ENCODE measurements at places on chromosomes 12 and 14. TPM values are rescaled to one million over a fixed set of nuclear protein-coding genes. Genes with fewer than 3 reads are reported as not detected.

The DNM1L gene
- 69.8 TPM for total RNA-seq

The C3AR1 gene
- not detected for total RNA-seq

The DDX23 gene
- 54.8 TPM for total RNA-seq

The RERGL gene
- total RNA-seq = not detected

The EXOC3L4 gene
- total RNA-seq = not detected

The KITLG gene
- total RNA-seq = 131 TPM

The RNASE2 gene
- not detected for total RNA-seq

The C12orf54 gene
- total RNA-seq = not detected

The ARMH4 gene
- total RNA-seq = 10.1 TPM

The TESPA1 gene
- total RNA-seq = not detected

The ADAMTS20 gene
- 0.12 TPM for total RNA-seq

The RACGAP1 gene
- 23.8 TPM for total RNA-seq

The MDGA2 gene
- not detected for total RNA-seq

The PAPLN gene
- total RNA-seq = 6.8 TPM

The P2RX2 gene
- total RNA-seq = not detected

The PRR13 gene
- 59.4 TPM for total RNA-seq

The PLD4 gene
- under 0.01 TPM for total RNA-seq

The BAG5 gene
- 34.4 TPM for total RNA-seq

The SERPINA12 gene
- not detected for total RNA-seq

The SLC10A1 gene
- not detected for total RNA-seq

The GYS2 gene
- total RNA-seq = not detected

The IFNG-AS1 gene
- total RNA-seq = not detected

The RNASE7 gene
- total RNA-seq = not detected

The GLT8D2 gene
- 91.8 TPM for total RNA-seq

The SOAT2 gene
- total RNA-seq = 0.49 TPM

Measured in hair follicle dermal papilla cell (primary cell).